ENCODE measurements at places on chromosomes 6 and 20. TPM values are rescaled to one million over a fixed set of nuclear protein-coding genes. Genes with fewer than 3 reads are reported as not detected.

DNA sequence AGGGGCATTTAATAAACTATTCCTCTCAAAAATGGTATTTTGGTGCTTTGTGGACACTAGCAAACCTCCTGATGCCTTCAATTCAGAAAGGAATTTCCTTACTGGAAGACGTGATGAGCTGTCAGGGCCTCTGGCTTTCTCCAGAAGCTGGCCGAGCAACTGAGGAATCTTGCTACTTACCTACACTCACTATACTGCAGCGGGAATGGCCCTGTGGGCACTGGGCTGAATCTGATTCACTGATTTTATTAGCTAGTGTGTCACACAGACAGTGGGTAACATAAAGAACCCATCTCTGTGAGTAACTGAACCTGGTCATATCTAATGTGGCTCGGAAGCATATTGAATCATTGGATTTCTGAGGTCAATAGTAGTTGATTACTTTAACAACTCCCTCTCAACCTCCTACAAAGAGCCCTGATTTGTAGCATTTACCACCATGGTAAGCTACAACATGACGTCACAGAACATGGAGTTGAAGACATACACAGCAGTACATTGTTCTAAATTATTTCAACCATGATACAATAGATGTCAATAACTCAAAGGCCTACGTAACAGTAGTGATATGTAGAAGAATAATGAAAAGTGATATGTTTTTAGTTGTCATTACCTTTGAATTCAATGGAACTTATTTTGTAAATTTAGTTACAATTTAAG is 232.1 kb downstream of the SYNE1 start:
- no peak for DNase-seq

- DNase-seq: no peak
These were observed 361.1 kb downstream of the FARS2 start for GRCh38 chr6:5622276-5623005.

DNA sequence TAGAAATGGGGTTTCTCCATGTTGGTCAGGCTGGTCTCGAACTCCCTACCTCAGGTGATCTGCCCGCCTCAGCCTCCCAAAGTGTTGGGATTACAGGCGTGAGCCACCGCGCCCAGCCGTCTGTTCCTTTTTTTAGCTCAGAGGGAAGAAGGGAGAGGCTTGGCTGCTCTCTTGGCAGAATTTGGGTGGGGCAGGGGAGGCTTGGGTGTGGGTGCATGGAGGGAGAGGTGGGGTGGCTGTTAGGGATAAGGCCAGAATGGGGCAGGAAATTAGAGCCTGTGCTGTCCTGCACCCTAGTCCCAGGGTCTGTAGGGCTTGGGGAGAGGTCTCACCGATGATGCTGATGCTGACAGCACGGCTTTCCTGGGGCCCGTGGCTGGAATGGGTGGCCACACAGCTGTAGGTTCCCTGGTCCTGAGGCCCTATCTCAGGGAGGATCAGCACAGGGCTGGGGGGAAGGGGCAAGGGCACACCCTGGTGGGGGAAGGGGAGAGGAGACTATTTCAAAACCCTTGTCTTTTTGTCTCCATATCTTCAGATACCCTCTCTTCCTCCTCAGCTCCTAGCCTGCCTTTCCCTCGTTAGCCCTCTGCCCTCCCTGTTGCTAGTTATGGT is 2.0 kb downstream of the AGER start:
- no peak for DNase-seq

- peak; percentile 76 for DNase-seq
These were observed 10.9 kb downstream of the IL20RA start for GRCh38 chr6:137033828-137034227.

GRCh38 chr6:154241581-154241980 is 115.0 kb downstream of the IPCEF1 start:
- peak; percentile 35 for DNase-seq

DNA sequence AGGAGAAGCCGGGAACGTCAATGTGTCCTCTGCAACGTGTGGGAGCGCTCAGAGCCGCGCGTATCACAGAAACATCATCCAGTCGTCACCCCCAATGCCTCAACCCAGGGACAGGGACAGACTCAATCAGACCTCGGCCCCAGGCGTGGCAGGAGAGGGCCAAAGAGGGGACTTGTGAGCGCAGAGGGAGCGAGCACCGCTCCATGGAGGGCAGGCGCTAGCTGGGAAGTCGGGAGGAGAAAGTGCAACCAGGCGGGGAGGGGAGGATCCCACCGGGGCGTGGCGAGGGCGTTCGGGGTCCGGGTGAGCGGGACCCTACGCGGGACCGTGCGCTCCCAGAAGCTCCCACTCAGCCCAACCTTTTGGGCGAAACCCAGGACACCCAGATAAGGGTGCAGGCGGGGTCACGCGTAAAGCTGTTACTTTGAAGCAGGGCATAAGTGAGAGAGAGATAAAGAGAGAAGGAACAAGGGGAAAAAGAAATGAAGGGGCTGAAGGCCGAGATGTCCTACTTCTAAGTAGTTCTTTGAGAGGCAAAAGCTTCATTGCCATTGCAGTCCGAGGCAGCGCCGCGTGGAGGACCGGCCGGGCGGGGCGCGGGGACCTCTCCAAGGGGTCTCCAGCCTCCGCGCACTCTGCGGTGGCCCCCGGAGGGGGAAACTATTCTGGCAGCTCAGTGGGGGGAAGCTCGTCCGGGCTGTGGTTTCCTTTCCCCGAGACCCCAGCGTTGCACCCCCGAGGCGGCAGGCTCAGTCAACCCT is 862 bp upstream of the SOBP start:
- peak; percentile 37 for DNase-seq

GRCh38 chr20:35698298-35699126 is 640 bp downstream of the NFS1 start:
- DNase-seq: no peak

GRCh38 chr6:96184798-96185197 is 169.0 kb downstream of the FUT9 start:
- DNase-seq: no peak

GRCh38 chr6:79031821-79032590 is 46.0 kb downstream of the PHIP start:
- DNase-seq: peak; percentile 87

DNA sequence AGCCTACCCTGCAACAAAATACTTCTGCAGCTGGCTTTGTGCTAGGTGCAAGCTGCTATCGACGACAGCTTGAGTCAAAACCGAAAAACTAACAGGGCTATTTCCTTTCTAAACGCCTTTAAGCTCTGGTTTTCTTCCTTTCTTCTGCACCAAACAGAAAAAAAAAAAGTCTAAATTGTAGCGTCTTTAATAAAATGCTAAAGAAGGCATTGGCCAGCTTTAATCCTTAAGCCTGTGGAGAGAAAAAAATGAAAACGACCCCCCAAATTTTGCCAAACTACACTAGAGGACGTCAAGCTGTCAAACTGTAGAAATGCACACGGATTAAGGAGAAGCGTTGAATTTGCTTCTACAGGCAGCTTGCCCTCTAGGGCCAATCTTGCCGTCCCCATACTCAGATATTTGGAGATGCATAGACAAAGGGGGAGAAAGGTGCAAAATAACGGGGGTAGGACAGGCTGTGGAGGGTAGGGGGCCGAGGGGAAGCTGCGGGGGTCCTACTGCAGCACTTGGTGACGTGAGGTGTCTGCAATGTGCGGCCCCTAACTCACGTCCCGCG is 1.4 kb upstream of the NRN1 start:
- no peak for DNase-seq

DNA sequence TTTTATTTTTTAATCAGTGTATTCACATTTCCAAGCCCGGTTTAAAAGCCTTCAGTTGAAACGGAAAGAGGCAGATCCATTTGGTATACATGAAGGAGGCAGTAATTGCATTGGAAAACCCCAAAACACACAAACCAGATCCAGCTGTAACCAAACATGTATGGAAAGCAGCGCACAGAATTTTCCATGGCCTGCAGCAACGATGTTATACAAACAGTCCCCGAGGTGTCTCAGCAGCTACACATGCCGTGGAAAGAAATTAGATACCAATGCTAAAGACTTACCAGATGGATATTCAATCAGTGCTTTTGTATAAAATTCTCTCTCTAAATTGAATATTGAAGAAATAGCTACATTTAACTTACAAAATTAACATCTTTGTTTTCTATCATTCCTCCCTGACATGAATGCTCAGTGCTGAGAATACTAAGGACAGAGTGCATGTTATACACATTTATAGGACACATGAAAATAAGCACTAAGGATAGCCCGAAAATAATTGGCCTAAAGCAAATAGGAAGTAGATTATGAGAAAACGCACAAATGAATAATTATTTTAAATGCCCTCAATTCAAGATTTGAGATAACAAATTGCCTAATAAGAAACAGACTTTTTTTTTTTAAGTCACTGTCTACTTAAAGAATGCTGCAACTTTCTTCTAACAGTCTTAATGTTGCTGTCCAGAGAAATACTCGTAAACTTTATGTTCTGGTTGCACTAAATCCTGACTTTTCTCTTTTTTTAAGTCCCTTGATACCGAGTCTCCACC is 713.1 kb downstream of the HDGFL1 start:
- DNase-seq: no peak

DNA sequence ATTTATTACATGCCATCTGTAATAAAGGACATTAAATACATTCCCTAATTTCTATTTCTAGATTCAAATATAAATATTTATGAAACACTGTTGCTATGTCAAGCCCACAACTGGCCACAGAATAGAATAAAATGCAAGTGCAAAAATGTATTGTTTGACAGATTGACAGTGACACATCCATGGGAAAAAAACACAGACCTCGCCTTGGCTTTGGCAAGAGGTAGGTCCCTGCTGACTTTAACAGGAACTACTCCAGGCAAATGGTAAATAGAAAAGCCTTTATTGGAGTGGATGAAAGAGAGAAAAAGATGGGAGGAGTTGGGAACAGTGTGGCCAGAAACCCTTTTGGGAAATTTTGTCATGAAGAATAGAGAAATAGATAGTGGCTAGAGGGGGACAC is 622.9 kb downstream of the UTRN start:
- DNase-seq: peak; percentile 76

DNA sequence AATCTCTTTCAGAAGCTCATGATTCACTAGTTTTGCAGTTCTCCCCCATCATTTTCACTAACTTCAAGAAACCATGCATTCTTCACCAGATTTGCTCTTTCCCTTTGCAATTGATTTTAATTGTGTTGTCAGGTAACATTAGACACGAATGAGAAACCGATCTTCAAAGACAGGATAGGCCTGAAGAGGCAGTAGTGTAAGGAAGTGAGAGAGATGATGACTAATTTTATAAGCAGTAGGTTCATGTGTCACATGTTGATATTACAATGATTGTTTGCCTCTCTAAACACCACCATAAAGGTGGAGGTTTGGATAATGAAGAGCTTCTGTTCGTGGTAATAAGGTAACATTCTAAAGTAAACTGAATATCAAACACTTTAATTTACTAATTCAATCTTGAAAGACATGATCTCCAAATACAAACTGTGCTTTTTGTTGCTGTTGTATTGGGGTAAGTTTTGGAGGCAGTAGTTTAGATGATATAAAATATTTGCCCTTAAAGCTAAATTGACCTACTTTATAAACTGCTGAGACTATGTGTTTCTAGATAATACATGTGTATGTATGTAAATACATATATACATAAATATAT is 207.2 kb downstream of the PHACTR1 start:
- no peak for DNase-seq

GRCh38 chr6:154632119-154632518 is 101.1 kb upstream of the SCAF8 start:
- no peak for DNase-seq

DNA sequence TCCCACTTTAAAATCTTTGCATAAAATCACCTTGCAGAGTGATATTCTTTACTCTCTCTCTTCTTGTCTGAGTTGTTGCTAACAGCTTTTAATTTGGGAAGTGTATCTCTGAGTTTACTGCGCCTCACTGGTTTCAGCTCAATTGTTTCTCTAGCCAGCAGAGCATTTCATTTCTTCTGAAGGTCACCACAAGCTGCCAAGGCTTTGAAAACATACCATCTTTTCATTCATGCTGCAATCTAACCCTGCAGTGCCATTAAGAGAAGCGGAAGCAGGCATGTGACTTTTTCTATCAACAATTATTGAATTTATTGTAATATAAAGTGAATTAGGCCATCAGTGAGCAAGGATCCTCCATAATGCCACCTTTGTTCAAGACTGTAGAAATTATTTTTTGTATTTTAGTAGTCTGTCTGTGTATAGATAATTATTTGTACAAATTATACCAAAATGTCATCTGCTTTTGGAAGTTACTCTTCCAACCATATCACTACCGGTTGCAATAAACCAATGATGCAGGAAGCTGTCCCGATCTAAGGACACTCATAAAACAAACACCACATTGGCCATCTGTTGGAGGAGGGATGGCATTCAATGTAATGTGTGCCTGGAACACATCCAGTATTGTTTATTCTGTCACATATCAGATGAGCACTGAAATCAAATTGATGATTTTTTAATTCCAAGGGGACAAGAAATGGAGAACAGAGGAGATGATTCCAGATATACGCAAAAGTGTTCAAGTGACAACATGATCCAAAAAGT is 26.8 kb downstream of the HS3ST5 start:
- DNase-seq: no peak

GRCh38 chr20:37575884-37576283 is 48.2 kb upstream of the BLCAP start:
- DNase-seq: no peak

DNA sequence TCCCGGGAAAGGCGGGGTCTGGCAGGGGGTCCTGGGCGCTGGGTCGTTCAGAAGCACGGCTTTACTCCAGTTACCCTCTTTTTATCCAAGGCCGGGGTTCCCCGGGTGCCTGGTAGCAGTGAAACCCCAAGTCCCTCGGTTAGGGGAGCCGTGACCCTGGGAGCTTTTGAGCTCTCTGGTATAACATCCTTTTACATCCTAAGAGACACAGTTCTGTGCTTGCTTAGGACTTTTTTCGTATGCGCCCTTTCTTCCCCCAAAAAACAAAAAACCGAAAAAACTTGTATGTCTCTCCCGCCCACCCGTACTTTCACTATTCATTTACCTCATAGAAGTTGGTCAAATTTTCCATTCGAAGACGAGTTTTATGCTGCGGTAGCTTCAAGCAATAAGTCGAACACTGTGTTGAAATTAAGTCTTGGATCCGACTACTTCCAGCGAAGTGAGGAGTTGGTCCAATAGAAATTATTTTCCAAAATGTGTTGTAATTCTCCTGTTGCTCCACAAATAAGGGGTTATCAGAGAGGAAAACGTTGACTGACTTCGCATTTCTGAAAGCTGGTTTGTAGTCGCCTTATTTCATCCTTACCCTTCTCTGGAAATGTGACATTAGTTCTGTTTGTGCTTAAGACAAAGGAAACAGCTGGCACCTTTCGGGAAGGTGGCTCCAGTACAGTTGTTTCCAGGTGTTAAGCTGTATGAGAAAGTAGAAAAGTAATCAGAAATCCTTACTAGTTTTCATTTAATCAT is 816 bp upstream of the MAN1A1 start:
- DNase-seq: peak; percentile 82

LY6G6C gene
- total RNA-seq: not detected

CENPB gene
- total RNA-seq: 106 TPM

TCF21 gene
- total RNA-seq: 8.2 TPM

RPS6KA2 gene
- 109 TPM for total RNA-seq

TMEM200A gene
- total RNA-seq: 44.2 TPM

RBPJL gene
- not detected for total RNA-seq

CDSN gene
- total RNA-seq: not detected
